ENCODE measurements at places on chromosomes 3 and 15. TPM values are rescaled to one million over a fixed set of nuclear protein-coding genes. Genes with fewer than 3 reads are reported as not detected.

Gene BTLA
- total RNA-seq = not detected

Gene GCSAM
- not detected for total RNA-seq

Gene CPLX3
- total RNA-seq = 0.29 TPM

Gene GATA2
- 13.6 TPM for total RNA-seq

Gene GP5
- total RNA-seq = 0.21 TPM

Gene SLC6A1
- total RNA-seq = not detected

DNA sequence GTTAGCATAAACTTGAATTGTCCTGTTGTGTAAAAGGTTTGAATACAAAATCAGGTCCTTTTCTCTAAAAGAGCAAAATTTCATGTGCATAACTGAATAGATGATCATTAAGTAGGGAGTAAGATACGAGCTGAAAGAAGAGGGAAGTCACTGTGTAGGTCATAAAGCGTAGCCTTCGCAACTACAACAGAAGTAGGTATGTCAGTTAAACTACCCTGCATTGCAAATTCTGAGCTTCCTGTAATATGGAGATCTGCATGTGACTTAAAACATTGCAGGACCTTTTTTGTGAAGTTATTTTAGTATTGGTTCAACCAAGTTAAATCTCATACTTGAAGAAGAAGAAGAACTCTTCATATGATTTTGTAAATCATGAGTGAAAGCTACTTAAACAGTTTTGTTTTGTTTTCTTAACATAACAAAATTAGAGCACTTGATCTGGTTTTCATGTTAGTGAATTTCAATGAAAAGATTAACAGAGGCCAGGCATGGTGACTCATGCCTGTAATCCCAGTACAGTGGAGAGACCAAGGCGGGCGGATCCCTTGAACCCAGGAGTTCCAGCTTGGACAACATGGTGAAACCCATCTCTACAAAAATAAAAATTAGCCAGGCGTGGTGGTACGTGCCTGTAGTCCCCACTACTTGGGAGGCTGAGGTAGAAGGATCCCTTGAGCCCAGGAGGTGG is 26.4 kb downstream of the ARMC8 start:
- DNase-seq = peak; percentile 10
- H3K4me3 ChIP-seq = no peak overlapping the region

GRCh38 chr3:155441026-155441425 is 147.5 kb upstream of the STRIT1 start:
- H3K4me3 ChIP-seq = no peak overlapping the region
- peaks cover 14% of the 10 kb centered on the region for H3K4me1 ChIP-seq
- H3K27ac ChIP-seq = no peak overlapping the region
- no peak for DNase-seq

- H3K4me1 ChIP-seq = no peaks in the 10 kb centered on the region
- no peak for DNase-seq
- no peaks in the 10 kb centered on the region for H3K27me3 ChIP-seq
- H3K27ac ChIP-seq = no peak overlapping the region
Observed at GRCh38 chr3:22634433-22634832, 568.7 kb upstream of the UBE2E2 start.

- H3K27ac ChIP-seq = no peak overlapping the region
- H3K4me3 ChIP-seq = no peak overlapping the region
- peaks cover 18% of the 10 kb centered on the region for H3K4me1 ChIP-seq
- H3K27me3 ChIP-seq = peaks cover 21% of the 10 kb centered on the region
Observed at GRCh38 chr3:125067225-125067624, 11.4 kb upstream of the HEG1 start.

DNA sequence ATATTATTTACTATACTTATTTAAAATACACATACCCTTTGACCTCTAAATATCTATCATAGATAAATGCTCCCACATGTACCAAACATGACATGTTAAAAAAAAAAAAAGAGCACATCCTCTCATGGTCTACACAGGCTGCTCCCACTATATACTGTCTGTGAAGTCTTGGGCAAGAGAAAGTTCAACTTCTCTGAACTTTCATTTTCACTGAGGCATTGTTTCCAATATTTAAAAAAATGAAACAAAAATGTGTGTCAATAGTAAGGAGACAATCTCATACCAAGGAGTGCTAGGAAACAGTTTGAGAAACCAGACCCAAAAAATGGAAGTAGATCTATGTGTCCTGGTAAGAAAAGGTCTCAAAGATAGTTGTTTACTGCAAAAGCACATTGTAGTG is 29.3 kb downstream of the SLC4A7 start:
- no peak for DNase-seq
- no peaks in the 10 kb centered on the region for H3K36me3 ChIP-seq
- no peak overlapping the region for H3K27ac ChIP-seq
- no peaks in the 10 kb centered on the region for H3K27me3 ChIP-seq

DNA sequence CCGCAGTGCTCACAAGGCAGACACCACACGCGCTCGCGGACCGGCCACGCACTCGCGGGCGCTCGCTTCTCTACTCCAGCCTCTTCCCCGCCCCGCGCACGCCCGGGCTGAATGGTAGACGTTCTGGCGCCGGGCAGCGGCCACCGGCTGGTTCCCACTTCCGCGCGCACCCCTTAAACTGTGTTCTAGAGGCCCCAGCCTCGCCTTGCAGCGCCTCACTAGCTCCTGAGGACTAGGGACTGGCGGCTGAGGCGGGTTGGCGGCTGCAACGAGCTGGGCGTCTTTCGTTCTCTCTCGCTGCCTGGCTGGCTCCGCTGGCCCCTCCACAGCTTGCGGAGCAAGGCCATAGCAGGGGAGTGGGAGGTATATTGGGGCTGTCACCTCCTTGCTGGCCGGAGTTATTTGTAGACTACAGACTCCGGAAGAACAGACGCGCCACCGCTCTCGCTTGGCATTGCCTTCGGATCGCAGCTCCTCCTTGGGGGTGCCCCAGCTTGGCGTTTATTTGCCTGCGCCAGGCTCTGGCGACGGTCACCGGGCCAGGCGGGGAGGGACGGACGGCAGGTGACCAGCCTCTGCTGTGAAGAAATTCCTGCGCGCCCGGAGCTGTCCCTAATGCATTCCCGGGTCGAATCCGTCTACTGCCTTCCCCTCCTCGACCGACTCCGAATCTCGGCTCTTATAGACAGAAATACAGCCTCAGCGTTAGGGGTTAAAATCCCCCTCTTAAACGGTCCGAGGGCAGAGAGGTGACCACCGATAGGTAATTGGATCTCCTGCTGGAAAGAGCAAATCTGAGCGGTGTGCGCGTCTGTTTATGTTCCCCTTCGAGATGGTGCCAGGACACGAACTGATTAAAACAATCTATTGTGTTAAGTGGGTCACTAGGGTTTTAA is 1.3 kb downstream of the GREM1 start:
- DNase-seq = no peak
- H3K4me1 ChIP-seq = no peaks in the 10 kb centered on the region
- no peaks in the 10 kb centered on the region for H3K36me3 ChIP-seq
- no peak overlapping the region for H3K4me3 ChIP-seq
- no peaks in the 10 kb centered on the region for H3K27me3 ChIP-seq
- H3K27ac ChIP-seq = no peak overlapping the region

- H3K4me1 ChIP-seq = peaks cover 30% of the 10 kb centered on the region
- peak; percentile 76 for DNase-seq
- peak overlapping the region; percentile 77 for H3K27ac ChIP-seq
- H3K36me3 ChIP-seq = peaks cover 5% of the 10 kb centered on the region
- peak overlapping the region; percentile 12 for H3K4me3 ChIP-seq
- H3K27me3 ChIP-seq = no peaks in the 10 kb centered on the region
Observed at GRCh38 chr3:57958642-57959422, 49.4 kb upstream of the FLNB start.

- H3K4me3 ChIP-seq = no peak overlapping the region
- peaks cover 45% of the 10 kb centered on the region for H3K4me1 ChIP-seq
- H3K27me3 ChIP-seq = no peaks in the 10 kb centered on the region
Observed at GRCh38 chr3:184338511-184338945, 1.1 kb downstream of the FAM131A start.

GRCh38 chr3:160963949-160964348 is 141.2 kb downstream of the B3GALNT1 start:
- no peaks in the 10 kb centered on the region for H3K27me3 ChIP-seq
- DNase-seq = no peak
- no peaks in the 10 kb centered on the region for H3K36me3 ChIP-seq
- no peak overlapping the region for H3K4me3 ChIP-seq
- no peak overlapping the region for H3K27ac ChIP-seq

DNA sequence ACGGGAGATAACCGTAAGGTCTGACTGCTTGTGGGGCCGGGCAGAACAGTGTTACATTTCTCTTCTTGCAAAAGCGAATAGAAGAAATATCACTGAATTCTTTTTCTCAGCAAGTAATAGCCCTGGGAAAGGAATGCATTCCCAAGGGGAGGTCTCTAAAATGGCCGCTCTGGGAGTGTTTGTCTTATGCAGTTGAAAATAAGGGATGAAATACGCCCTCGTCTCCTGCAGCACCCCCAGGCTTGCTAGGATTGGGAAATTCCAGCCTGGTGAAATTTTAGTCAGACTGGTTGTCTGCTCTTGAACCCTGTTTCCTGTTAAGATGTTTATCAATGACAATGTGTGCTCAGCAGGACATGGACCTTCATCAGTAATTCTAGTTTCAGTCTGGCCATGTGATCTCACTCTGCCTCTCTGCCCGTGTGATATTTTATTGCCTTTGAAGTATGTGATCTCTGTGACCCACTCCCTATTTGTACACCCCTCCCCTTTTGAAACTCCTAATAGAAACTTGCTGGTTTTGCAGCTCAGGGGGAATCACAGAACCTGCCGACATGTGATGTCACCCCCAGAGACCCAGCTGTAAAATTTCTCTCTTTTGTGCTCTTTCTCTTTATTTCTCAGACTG is 715.6 kb downstream of the ROBO1 start:
- no peak for DNase-seq
- no peak overlapping the region for H3K27ac ChIP-seq
- no peaks in the 10 kb centered on the region for H3K4me1 ChIP-seq
- H3K27me3 ChIP-seq = no peaks in the 10 kb centered on the region

GRCh38 chr3:53773021-53773436 is 73.2 kb downstream of the CHDH start:
- no peaks in the 10 kb centered on the region for H3K27me3 ChIP-seq
- H3K27ac ChIP-seq = no peak overlapping the region
- DNase-seq = no peak
- H3K4me3 ChIP-seq = no peak overlapping the region
- H3K36me3 ChIP-seq = peaks cover 7% of the 10 kb centered on the region
- H3K4me1 ChIP-seq = no peaks in the 10 kb centered on the region

DNA sequence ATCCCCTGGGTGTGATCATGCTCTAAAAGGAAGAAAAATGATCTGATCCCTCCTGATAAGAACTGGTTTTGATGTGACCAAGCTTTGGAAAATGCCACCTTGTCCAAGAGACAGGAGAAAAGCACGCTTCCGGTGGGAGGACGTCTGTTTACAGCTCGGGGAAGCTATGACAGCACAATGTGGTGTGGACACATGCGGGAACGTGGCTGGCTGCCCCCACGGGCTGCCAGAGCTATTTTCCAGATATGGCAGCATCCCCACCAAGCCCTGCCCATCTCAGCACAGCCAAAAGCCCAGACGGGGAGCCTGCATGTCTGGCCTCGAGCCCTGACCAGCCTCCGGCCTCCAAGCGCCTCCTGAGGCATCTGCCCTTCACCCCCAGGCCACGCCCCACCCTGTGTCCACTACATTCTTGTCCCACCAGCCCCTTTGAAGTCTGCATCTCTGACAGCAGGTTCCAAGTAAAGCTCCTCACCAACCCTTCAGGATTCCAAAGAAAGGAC is 63.2 kb upstream of the HRH1 start:
- no peak for DNase-seq
- no peak overlapping the region for H3K4me3 ChIP-seq
- H3K27me3 ChIP-seq = peaks cover 13% of the 10 kb centered on the region
- H3K4me1 ChIP-seq = peaks cover 1% of the 10 kb centered on the region
- no peaks in the 10 kb centered on the region for H3K36me3 ChIP-seq

GRCh38 chr15:61116825-61117224 is 112.3 kb downstream of the RORA start:
- H3K4me1 ChIP-seq = no peaks in the 10 kb centered on the region
- DNase-seq = no peak
- H3K27me3 ChIP-seq = peaks cover 55% of the 10 kb centered on the region
- H3K4me3 ChIP-seq = no peak overlapping the region

DNA sequence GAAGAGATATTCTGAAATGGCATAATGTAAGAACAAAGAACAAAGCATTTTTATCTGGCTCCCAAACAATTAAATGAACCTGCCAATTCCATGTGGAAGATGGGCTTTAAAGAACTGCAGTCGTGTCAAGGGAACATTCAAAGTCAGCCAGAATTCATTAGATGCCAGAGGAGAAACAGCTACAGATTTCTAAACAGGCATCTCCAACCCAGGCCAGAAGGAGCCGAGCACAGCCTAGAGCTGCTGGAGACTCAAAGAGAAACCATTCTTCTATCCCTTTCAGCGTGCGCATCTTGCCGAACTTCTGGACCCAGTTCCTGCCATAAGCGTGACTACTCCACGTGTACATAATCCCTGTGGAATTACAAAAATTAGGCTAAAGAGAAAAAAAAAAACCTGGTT is 60.4 kb downstream of the MB21D2 start:
- H3K4me3 ChIP-seq = no peak overlapping the region
- no peaks in the 10 kb centered on the region for H3K27me3 ChIP-seq
- peaks cover 6% of the 10 kb centered on the region for H3K36me3 ChIP-seq
- no peak overlapping the region for H3K27ac ChIP-seq

DNA sequence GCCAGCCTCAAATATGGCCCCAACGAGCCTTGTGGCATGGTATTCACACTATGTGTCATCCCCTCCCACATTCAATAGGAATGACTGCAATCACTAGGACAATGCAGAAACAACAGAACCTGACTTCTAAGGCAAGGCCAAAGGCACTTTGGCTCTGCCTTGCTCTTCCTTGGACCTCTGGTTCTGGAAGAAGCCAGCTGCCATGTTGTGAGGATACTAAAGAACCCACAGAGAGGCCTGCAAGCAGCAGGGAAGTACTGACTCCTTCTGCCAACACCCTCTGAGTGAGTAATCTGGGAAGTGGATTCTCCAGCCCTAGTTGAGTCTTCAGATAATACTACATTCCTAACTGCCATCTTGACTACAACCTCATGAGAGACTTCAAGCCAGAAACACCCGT is 64.7 kb downstream of the ADAMTS9 start:
- H3K4me3 ChIP-seq = no peak overlapping the region
- no peaks in the 10 kb centered on the region for H3K4me1 ChIP-seq
- H3K27me3 ChIP-seq = no peaks in the 10 kb centered on the region

DNA sequence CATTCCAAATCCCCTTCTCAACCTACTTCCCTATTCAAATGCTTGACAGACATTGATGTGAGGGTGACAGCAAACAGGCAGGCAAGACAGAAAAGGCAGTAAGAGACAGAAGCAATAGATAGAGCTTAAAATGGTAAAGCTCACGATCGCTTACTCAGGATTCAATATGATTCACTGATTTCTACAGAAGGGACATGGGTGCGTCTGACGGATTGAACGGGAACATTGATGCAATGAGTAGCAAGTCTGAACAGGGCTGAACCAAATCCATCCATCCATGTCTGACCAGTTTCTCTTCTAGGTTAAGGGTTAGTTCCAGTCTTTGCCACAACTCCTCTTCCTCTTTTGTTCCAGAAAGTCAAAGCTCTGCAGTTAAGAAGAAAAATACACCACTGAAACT is 35.1 kb downstream of the P2RY1 start:
- no peaks in the 10 kb centered on the region for H3K27me3 ChIP-seq
- no peak overlapping the region for H3K27ac ChIP-seq
- no peak overlapping the region for H3K4me3 ChIP-seq
- H3K36me3 ChIP-seq = no peaks in the 10 kb centered on the region
- H3K4me1 ChIP-seq = no peaks in the 10 kb centered on the region
